ENCODE measurements at places on chromosomes 4 and X.
A peak's percentile ranks its signal among the peaks of the same experiment; 100 is the strongest.

- DNase-seq = no peak
Observed at GRCh38 chrX:107226757-107227156, 20.3 kb downstream of the DNAAF6 start.

GRCh38 chr4:8577046-8577445 is 3.1 kb upstream of the GPR78 start:
- DNase-seq = no peak

GRCh38 chr4:62450740-62451139 is 1250.6 kb downstream of the ADGRL3 start:
- DNase-seq = no peak

DNA sequence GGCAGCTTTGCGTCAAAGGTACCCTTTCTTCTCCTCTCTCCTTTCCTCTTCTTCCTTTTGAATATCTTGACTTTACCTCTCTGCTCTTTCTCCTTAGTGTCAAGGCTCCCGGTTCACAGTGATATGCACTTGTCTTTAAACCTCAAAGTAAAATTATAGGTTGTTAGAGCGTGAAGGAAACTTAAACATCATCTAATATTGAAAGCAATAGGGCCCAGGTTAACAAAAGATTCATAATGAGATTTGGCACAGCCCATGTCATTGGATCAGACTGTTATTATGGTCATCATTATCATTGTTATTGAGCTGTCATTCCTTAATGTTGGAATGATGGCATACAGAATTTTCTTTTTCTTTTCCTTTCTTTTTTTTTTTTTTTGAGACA is 32.5 kb downstream of the FTHL17 start:
- no peak for DNase-seq

DNA sequence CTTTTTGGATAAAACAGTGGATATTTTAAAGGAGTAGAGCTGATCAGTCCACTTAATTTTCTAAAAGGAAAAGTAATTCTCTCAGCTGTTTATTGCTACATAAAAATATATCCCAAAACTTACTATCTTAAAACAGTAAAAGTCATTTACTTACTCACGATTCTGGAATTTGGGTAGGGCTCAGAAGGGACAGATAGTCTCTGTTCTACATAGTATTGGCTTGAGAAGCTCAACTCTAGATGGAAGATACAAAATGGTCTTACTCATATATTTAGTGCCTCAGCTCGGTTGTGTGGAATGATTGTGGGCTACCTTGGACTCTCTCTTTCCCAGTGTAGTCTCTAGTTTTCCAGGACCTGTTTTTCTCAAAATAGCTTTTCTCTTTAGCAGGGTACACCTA is 691.5 kb upstream of the POU3F4 start:
- DNase-seq = no peak

GRCh38 chr4:3375688-3376087 is 66.1 kb upstream of the HGFAC start:
- DNase-seq = no peak

- DNase-seq = no peak
Observed at GRCh38 chr4:185011408-185011807, 6.9 kb upstream of the HELT start.

GRCh38 chrX:72358313-72358712 is 52.6 kb upstream of the CITED1 start:
- DNase-seq = no peak

DNA sequence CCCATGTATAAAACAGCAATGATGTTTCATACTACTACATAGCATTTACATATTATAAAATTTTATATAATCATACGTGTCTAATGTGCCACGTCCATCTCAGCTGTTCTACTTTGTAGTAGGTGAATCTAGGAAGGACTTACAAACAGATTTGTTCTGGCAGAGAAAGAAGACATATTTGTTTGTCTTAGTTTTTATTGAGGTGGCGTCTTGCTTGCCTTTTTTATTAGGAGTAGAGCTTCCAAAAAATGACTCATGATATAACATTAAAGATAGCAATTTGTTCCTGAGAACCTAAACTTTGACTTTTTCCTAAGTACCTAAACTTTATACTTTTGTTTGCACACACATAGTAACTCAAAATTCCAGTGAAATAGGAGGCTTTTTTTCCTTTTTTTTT is 64.6 kb downstream of the CLDN22 start:
- DNase-seq = no peak

- DNase-seq = no peak
Observed at GRCh38 chr4:109462802-109463201, 29.2 kb downstream of the SEC24B start.

DNA sequence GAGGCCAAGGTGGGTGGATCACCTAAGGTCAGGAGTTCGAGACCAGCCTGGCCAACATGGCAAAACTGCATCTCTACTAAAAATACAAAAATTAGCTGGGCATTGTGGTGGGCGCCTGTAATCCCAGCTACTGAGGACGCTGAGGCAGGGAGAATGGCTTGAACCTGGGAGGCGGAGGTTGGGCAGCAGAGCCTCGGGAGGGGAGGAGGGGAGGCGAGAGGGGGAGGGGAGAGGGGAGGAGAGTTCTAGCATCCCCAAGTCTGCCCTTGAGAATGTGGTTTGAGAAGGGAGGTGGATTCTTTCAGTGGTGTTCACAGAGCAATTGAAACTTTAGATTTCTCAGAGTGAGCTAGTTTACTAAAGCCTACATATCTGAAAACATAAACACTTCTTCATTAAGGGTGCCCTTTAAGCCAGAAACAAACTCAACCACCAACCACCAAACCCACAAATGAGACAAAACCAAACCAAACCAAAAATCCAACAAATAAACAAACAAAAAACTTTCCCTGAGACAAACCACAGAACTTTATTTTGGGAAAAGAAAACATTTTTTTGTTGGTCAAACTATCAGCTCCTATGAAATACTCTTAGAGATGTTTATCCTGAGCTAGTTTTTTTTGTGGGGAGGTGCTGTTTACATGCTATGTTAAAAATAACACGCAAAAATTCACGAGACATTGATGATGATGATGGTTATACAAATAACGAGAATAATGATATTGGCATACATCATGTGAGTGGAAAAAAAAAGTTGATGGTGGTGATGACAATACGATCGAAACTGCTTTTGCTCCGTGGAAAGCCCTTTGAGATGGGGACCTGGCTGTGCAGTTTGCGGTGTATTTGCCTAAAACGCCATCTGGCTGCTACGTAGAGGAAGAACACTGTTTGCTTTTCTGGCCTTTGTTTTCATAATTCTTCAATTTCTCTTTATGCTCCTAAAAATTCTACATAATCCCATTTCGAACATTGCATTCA is 98.2 kb upstream of the PRKX start:
- peak; percentile 47 for DNase-seq

DNA sequence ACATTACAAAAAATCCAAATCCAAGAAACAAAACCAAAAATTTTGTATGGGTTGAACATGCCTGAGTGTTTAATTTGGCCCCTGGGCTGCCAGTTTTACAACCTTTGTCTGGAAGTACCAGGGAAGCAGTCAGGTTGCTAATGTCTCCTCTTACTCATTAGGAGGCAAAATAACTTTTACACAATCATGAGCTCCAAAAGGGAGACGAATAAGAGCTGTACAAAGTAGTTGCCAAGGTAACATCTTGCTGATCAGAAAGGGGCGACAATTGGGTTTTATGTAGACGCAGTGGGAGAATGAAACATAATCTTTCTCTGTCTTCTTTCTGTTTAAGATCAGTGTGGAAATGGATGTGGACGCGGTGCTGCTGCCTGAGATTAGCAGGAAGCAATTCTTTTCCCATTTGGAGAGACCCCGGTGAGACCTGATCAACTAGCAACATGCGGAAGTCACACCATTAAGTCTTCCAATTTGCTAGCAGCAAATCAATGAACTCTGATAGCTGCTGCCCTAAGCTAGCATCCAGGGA is 90.7 kb upstream of the IGFBP7 start:
- DNase-seq = no peak

DNA sequence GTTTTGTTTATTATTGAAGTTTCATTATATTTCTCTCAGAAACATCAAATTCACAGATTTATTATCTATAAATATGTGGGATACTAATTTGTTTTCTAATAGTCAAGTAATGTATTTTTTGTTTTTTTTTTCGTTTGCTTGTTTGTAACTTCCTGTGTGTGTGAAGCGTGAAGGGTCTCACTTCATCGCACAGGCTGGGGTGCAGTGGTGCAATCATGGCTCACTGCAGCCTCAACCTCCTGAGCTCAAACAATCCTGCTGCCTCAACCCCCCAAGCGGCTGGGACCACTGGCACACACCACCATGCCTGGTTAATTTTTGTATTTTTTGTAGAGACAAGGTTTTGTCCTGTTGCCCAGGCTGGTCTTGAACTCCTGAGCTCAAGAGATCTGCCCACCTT is 55.1 kb downstream of the SH3RF1 start:
- DNase-seq = no peak

DNA sequence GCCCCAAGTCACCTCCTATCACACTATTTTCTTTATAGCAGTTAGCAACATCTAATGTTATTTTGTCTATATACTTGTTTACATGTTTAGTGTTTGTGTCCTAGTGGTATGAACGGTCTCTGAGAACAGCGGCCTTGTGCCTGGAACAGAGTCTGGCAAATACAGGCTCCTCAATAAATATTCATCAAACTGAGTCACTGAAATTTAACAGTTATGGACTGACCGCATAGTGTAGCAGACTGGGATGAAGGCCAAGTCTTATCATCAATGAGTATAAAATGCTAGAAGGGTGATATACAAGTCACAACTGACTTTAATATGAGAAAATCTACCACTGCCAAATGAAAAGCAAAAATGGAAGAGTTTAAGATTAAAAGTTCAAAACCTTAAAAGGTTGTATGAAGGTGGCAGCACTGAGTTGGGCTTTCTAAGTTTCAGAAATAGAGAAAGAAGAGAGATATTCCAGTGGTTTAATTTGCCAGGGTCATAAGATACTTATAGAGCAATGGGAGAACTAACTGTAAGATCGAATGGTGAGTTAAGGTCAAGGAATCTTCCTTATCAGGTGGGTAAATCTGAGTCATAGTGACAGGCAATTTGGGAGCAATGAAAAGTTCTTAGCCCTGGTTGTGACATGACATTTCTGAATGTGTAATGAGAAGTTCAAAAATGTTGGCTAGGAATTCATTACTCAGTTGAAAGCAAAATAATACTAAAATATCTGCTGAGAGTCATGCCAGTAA is 34.9 kb downstream of the ELOVL6 start:
- no peak for DNase-seq

DNA sequence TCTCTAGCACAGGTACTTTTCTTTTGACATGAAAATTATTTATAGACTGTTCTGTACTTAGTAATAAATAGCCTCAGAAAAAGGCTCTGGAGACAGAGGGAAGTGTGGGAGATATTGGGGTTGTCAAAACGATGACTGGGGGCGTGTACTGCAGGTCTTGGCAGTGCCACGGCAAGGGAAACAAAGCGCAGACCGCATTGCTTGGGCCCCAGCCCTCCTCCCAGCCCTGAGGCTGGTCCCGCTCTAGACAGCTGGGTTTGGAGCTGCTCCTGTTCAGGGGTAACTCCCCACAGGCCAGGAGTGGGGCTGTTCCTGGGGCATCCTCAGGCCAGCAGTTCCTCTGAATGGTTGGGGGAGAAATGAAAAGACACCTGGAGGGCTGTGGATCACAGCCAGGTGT is 131.7 kb downstream of the RASL11B start:
- DNase-seq = no peak

- DNase-seq = no peak
Observed at GRCh38 chr4:148653681-148654080, 211.5 kb upstream of the NR3C2 start.

- DNase-seq = no peak
Observed at GRCh38 chr4:176270669-176271068, 1.6 kb upstream of the ASB5 start.

- no peak for DNase-seq
Observed at GRCh38 chr4:81152839-81153713, 61.9 kb downstream of the PRKG2 start.

DNA sequence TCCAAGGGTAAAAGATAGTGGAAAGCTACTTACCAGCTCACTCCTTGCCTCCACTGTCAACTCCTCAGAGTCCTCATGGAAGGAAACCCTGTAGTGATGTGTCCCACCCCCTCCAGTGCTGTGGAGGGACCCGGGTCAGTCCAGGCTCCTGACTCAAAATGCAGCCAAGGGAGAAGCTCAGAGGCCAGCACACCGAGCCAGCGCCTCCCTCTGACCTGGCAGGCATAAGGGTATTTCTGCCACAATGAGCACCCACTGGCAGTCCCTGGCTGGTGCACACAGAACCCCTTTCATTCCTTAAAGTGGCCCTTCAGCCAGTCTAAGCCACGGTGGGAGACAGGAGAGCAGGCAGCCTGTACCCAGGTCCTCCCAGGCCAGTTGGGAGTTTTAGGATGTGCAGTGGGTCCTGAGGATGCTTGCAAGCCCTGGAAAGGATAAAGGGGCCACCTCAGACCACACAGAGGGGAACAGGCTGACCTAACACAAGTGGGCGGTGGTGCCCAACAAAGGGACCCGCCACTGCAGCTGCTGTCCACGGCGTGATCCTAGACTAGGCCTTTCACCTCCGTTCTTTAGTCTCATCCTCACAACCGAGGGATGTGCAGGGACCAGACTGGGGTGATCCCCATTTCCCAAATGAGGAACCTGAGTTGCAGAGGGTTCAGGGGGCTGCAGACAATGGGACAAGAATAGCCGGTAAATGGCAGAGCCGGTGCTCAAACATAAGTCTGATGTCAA is 5.7 kb downstream of the JAKMIP1 start:
- DNase-seq = no peak

GRCh38 chrX:85012098-85012497 is 8.4 kb downstream of the APOOL start:
- DNase-seq = no peak

DNA sequence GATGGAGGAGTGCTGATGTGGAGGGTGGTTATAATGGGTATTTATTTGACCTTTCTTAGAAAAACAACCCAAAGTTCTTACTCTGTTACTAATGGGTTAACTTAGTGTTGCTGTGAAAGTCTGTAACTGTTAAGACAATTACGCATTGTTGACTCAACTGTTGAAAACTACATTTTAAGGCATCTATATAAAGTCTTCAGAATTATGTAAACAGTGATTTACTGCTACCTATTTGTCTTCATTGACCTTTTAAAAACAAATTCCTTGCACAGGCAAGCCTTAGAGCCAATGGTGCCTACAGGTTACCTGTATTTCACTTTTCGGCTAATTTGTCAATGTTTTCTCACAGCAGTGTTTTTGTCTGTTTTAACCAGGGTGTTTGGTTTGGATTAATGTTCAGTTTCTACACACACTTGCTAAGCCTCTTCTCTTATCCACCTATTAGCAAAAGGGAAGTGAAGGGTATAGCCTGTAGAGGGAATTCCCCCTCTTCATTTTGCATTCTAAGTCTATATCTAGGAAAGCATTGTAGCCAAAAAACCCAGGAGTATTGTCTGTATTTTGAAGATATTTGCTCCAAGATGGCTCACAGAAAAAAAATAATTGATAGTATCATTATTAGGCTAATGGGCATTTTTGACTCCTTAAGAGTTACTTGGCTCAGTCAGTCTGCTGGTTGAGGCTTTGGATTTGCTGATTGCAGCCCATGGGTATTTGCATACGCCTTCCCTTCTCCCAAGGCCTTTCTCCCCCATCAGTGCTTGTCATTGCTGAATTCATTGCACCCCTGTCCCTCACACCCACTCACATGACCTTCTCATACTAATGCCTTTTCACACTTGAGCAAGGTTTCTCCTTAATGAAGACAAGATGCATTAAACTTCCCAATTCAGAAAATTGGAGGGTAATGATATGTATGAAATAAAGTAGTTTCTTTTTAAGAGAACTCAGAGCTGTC is 30.5 kb downstream of the AFF1 start:
- no peak for DNase-seq
